ENCODE measurements at places on chromosomes 2 and 18.

DNA sequence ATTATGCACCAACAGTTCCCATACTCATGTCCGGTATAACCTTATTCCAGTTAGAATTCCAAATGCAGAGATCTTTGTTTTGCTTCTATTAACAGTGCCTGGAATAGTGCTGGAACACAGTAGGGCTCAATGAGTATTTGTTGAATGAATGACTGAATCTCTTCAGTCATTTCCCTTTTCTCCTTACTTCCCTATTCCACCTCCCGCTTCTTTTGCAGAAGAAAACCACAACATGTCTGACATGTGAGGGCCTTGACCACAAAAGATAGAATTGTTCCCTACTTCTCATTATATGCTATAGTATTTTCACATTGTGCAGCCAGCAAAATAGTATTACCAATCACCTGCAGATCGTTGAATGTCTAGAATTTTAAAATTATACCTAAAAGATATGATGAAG is 19.5 kb upstream of the HNRNPLL start:
- H3K27ac ChIP-seq, result no peak overlapping the region
- DNase-seq, result no peak
- no peaks in the 10 kb centered on the region for H3K27me3 ChIP-seq

DNA sequence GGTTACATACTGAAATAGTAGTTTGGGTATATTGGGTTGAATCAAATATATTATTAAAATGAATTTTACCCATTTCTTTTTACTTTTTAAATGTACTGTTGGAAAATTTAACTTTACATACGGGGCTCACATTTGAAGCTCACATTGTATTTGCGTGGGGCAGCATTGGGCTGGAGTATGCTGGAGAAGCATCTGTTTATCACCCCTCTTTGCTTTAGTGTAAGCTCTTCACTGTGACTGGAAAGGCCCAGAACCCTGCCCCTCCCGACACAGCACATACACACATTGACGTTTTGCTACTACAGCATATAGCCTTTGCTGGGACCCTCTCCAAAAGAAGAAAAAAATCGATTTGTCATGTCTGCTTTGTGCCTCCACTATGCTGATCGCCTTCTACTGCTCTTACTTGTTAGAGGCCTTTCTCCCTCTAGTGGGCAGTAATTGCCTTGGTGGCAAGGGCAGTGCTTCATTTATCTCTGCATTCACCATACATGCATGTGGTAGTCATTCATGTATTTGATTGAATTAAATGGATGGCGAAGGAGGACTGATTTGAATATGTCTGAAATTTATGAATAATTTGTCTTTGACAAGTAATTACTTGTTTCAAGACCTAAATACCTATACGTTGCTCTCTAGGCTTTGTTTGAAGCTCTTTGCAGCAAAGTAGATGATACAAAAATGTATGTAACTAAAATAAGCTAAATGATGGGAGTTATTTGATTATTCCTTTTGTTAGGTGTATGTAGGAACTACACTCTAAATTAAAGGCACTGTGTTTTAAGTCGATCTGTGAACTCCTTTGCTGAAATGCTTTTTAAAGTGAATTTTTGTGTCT is 37.4 kb downstream of the VAPA start:
- peak; percentile 59 for DNase-seq
- peaks cover 11% of the 10 kb centered on the region for H3K36me3 ChIP-seq
- H3K4me3 ChIP-seq, result no peak overlapping the region
- H3K27me3 ChIP-seq, result no peaks in the 10 kb centered on the region
- no peak overlapping the region for H3K27ac ChIP-seq

GRCh38 chr2:42386682-42387081 is 25.7 kb upstream of the COX7A2L start:
- no peak overlapping the region for H3K4me3 ChIP-seq
- no peaks in the 10 kb centered on the region for H3K36me3 ChIP-seq
- no peak overlapping the region for H3K27ac ChIP-seq
- peak; percentile 35 for DNase-seq
- H3K27me3 ChIP-seq, result no peaks in the 10 kb centered on the region

DNA sequence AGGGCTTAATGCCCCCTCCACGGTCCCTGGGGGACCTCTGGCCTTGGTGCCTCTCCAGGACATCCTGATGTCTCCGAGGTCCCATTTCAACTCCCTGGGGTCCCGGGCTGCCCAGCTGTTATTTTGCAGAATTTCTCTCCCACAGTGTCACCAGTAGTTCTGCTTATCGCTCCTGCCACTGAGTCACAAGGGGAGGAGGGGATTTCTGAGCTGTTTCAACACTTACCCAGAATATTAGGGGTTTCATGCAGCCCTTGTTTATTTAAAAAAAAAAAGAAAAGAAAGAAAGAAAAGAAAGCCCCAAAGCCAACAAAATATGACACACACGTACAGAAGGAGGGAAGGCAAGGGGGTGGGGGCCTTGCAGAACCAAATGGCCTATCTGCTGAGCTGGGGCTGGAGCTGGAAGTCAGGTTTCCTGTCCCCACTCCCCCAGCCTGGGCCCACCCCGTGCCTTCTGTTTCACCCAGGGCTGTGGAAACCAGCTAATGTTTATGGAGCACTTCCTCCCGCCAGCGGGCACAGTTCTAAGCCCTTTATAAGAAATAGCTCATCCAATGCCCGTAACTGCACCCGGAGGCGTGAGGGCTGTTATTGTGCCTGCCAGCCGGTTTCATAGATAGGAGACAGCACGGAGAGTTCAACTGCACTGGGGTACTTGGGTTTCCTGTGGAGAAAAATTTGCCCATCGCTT is 8.4 kb upstream of the ARID5A start:
- no peaks in the 10 kb centered on the region for H3K36me3 ChIP-seq
- H3K4me3 ChIP-seq, result no peak overlapping the region
- no peak for DNase-seq

GRCh38 chr2:137493261-137493660 is 471.0 kb upstream of the HNMT start:
- H3K36me3 ChIP-seq, result no peaks in the 10 kb centered on the region
- H3K27me3 ChIP-seq, result no peaks in the 10 kb centered on the region
- no peak for DNase-seq
- no peaks in the 10 kb centered on the region for H3K4me1 ChIP-seq
- no peak overlapping the region for H3K4me3 ChIP-seq

DNA sequence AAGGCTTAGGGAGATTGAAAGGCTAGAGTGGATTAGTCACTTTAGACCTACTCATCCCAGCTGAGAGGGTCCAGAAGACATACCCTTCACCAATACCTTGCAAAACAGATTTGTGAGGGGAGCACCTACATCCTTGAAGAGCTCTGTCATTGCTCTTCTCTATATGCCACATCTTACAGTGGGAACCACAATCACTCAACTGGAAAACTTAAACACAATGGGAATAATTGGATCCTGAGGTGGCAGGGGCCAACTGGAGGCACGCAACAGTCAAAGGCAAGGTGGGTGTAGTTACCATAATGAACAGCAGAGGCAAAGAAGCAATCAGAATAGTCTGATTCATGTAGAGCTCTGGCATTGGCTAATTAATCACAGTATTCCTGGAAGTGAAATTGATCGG is 35.4 kb downstream of the PDE1A start:
- H3K36me3 ChIP-seq, result no peaks in the 10 kb centered on the region
- H3K4me3 ChIP-seq, result no peak overlapping the region
- no peaks in the 10 kb centered on the region for H3K4me1 ChIP-seq
- no peak for DNase-seq

GRCh38 chr2:214578442-214578841 is 167.6 kb downstream of the VWC2L start:
- H3K4me3 ChIP-seq, result no peak overlapping the region
- no peaks in the 10 kb centered on the region for H3K36me3 ChIP-seq
- DNase-seq, result no peak

DNA sequence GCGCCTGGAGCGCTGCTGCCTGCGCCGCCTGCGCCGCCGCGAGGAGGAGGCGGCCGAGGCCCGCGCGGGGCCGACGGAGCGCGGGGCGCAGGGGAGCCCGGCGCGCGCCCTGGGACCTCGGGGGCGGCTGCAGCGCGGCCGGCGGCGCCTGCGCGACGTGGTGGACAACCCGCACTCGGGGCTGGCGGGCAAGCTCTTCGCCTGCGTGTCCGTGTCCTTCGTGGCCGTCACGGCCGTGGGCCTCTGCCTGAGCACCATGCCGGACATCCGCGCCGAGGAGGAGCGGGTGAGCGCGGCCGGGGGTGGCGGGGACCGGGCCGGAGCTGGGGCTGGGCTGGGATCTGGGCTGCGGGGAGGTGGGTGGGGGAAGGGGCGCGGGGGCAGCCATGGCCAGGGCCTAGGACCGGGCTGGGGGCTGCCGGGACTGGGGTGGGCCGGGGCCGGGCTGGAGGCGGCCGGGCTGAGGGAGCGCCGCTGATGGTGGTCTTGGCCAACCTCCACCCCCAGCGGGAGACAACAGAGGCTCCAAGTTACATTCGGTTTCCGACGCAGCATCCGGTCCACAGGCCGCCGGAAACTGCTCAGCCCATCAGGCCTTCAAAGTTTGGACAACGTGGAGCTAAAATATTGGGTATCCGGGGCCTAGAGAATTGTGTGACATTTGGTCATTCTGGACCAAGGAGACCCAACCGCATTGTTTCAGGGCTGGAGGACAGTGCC is 66.4 kb downstream of the KCNG2 start:
- no peaks in the 10 kb centered on the region for H3K4me1 ChIP-seq
- no peak overlapping the region for H3K27ac ChIP-seq
- no peaks in the 10 kb centered on the region for H3K36me3 ChIP-seq
- H3K4me3 ChIP-seq, result no peak overlapping the region
- no peak for DNase-seq

- no peaks in the 10 kb centered on the region for H3K27me3 ChIP-seq
- no peak overlapping the region for H3K4me3 ChIP-seq
- no peaks in the 10 kb centered on the region for H3K4me1 ChIP-seq
- no peak overlapping the region for H3K27ac ChIP-seq
- DNase-seq, result no peak
Observed at GRCh38 chr18:1930291-1931270, 640.7 kb downstream of the METTL4 start.

GRCh38 chr2:195477996-195478382 is 179.0 kb upstream of the SLC39A10 start:
- H3K4me3 ChIP-seq, result no peak overlapping the region
- H3K4me1 ChIP-seq, result no peaks in the 10 kb centered on the region
- H3K27ac ChIP-seq, result no peak overlapping the region
- H3K36me3 ChIP-seq, result no peaks in the 10 kb centered on the region
- H3K27me3 ChIP-seq, result peaks cover 4% of the 10 kb centered on the region
- no peak for DNase-seq

DNA sequence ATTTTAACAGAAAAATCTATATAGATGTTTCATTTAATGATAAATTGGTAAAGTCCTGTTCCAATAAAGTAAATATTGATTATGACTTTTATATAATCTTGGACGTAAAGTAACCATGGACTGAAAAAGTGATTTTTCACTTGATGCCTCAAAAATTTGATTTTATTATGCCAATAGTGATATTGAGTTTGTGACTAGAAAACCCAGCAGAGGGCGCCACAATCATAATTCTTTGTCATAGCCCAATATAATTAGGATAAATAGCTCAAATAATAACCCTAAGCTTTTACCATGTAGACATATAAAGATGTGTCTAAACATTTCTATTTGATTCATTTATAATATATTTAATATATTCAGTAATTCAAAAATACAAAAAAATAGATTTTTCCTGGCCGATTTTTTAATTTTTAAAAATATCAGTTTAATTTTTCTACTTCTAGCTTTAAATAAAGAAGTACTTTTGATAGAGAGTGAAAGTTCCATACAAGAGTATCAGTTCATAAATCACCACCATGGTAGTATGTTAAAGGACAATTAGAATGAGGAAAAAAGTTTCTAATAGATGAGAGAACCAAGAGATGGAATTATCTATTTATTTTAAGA is 30.7 kb downstream of the CAMKMT start:
- H3K36me3 ChIP-seq, result no peaks in the 10 kb centered on the region
- no peak overlapping the region for H3K4me3 ChIP-seq
- H3K27me3 ChIP-seq, result no peaks in the 10 kb centered on the region
- no peaks in the 10 kb centered on the region for H3K4me1 ChIP-seq
- DNase-seq, result peak; percentile 47

- no peak for DNase-seq
- H3K27me3 ChIP-seq, result peaks cover 51% of the 10 kb centered on the region
- H3K4me1 ChIP-seq, result peaks cover 27% of the 10 kb centered on the region
- H3K36me3 ChIP-seq, result no peaks in the 10 kb centered on the region
- H3K4me3 ChIP-seq, result no peak overlapping the region
Observed at GRCh38 chr2:127671557-127672302, 3.6 kb downstream of the LIMS2 start.

DNA sequence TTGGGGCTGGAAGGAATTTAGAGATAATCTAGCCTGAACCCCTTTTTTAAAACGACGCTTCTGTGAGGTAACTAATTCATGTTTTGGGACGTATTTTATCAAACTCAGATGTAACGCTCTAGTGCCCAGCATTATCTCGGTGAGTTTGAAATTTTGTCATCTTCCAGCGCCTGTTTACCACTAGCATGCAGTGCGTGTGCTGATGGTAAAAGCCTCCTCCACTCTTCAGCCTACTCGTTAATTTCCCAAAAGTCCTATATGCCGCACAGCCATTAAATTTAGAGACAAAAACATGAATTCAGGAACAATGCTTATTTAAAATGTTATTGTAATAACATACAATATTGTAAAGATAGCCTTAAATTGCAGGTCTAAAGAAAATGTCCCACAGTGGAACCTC is 2.8 kb downstream of the ZCCHC2 start:
- H3K4me1 ChIP-seq, result peaks cover 45% of the 10 kb centered on the region
- no peaks in the 10 kb centered on the region for H3K36me3 ChIP-seq
- peak overlapping the region; percentile 96 for H3K27ac ChIP-seq
- peak overlapping the region; percentile 92 for H3K4me3 ChIP-seq
- H3K27me3 ChIP-seq, result no peaks in the 10 kb centered on the region
- DNase-seq, result no peak

GRCh38 chr18:59718108-59718463 is 20.9 kb upstream of the CCBE1 start:
- no peak overlapping the region for H3K27ac ChIP-seq
- H3K4me3 ChIP-seq, result no peak overlapping the region
- no peaks in the 10 kb centered on the region for H3K27me3 ChIP-seq
- DNase-seq, result no peak
- H3K4me1 ChIP-seq, result no peaks in the 10 kb centered on the region
- H3K36me3 ChIP-seq, result no peaks in the 10 kb centered on the region

DNA sequence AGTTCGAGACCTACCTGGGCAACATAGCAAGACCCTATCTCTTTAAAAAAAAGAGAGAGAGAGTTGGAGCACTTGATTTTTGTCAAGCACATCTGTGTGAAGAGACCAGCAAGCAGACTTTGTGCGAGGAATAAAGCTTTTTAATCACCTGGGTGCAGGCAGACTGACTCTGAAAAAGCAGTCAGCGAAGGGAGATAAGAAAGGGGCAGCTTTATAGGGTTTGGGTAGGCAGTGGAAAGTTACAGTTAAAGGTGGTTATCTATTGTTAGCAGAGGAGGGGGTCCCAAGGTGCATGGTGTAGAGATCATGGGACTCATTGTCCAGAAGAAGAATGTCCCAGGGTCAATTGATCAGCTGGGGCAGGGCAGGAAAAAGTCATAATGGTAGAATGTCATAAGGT is 34.4 kb downstream of the NCL start:
- no peak overlapping the region for H3K27ac ChIP-seq
- no peaks in the 10 kb centered on the region for H3K36me3 ChIP-seq
- H3K4me1 ChIP-seq, result peaks cover 14% of the 10 kb centered on the region
- no peaks in the 10 kb centered on the region for H3K27me3 ChIP-seq
